Activated CD8-positive, alpha-beta memory T cell treated with anti-CD3 and anti-CD28 coated beads, Interleukin-2, amount 50 U/mL, for 4 hours (primary cell): ENCODE measurements at places on chromosomes 7 and 10.

- DNase-seq = no peak
Observed at GRCh38 chr7:100152937-100153666, 4.4 kb downstream of the LAMTOR4 start.

DNA sequence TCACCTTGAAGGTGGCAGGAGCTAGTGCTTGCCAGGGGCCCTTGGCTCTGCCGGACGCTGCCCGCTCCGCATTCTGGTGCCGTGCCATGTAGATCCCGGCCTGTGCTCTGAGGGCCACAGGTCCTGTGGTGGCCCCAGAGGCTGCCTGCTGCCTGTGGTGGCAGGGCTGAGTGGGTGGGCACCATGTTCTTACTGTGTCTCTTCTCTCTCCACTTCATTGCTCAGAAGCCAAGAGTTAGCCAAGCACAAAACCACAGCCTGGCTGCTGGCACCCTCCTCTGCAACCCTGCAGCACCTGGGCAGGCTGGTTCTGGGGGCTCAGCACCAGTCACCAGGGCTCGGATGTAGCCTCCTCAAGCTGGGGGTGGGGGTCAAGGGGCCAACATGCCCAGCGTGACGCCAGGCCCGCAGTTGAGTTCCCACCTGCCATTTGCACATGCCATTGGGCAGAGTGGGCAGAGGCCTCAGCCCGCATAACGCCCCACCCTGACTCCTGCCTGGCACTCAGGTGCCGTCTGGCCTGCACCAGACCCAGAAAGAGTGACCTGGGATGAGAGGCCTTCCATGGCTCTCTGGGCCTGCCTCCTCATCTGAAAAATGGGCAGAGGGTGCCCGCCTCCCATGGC is 16.3 kb downstream of the ZMIZ1 start:
- DNase-seq = no peak

DNA sequence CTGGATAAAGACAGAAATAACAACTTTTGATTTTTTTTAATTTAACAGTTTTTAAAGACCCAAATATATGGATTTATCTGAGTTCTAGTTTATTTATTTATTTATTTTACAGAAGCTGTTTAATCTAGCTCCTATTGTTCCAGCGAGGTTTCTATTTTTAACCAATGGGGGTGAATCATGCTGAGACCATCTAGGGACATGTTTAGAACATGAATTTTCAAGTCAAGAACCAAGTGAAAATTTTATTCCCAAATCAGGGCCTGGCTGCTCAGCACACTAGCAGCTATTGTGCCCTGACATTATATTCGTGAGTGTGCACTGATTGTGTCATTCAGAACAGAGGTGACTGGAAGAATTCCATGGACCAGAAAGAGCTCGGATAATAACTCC is 24.6 kb upstream of the MPP7 start:
- no peak for DNase-seq

- DNase-seq = no peak
Observed at GRCh38 chr10:4174197-4174596, 389.2 kb upstream of the KLF6 start.

- DNase-seq = no peak
Observed at GRCh38 chr7:49187543-49188268, 263.4 kb downstream of the CDC14C start.

- DNase-seq = no peak
Observed at GRCh38 chr7:42278344-42278743, 41.3 kb upstream of the GLI3 start.

DNA sequence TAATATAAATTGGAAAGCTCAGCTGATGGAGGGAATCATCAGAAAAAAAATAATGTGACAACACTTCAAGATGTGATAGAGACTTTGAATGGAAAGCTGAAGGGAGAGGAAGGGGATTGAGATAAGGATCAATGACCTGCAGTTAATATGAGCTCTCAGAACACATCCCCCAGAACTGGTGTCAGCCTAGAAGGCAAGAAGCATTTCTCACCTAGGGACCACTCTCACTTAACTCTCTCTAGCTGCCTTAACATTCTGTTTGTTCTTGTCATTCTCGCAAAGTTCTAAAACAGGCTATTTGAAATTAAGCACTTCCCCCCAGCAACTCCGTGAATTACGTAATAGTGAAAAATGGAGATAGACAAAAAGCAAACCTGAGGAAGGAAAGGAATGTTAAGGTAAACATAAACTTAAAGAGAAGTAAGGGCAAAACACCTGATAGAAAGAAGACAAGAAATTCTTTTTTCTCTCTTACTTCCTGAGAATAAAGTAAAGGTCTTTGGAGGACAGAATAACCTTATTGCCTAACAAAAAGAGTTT is 1.2 kb upstream of the MPP7 start:
- DNase-seq = no peak

GRCh38 chr10:88138319-88138848 is 275.0 kb downstream of the PTEN start:
- no peak for DNase-seq

DNA sequence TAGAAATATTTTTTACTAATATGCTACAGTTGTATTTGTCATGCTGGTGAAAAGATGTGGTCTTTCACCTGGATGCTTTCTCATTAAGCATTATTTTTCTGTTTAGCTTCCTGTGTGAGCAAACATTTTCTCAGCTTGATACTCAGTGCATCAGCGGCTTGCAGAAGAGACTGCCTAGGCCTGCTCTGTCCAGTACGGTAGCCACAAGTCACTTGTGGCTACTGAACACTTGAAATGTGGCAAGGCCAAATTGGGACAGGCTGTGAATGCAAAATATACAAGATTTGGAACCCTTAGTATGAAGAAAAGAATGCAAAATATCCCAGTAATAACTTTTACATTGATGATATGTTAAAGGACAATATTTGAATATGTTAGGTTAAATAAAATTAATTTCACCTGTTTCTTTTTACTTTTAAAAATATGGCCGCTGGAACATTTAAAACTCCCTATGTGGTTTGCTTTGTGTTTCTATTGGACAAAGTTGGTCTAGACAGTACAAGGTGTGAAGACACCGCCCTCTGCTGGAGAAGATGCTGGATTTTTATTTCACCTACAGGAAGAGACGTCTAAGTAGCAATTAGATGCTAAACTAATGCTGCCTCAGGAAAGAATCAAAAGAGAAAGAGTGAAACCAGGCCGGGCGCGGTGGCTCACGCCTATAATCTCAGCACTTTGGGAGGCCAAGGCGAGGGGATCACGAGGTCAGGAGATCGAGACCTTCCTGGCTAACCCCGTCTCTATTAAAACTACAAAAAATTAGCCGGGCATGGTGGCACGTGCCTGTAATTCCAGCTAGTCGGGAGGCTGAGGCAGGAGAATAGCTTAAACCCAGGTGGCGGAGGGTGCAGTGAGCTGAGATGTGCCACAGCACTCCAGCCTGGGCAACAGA is 5.3 kb downstream of the SRGN start:
- DNase-seq = peak; percentile 78

DNA sequence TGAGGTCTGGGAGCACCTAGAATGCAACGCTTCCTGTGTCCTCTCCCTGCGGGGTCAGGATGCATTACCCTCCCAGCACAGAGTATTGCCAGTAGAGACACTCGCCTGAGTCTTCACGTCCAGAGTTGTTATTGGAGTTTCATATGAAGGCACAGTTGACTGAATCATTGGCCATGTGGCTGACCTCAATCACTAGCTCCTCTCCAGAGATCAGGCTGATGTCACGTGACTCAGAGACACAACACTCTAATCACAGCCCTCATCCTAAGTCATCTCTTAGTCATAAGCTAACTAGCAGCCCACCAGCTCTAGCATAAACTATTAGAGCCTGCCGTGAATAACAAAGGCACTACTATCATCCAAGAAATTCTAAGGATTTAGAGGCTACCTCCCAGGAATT is 107.8 kb downstream of the HECW1 start:
- no peak for DNase-seq

DNA sequence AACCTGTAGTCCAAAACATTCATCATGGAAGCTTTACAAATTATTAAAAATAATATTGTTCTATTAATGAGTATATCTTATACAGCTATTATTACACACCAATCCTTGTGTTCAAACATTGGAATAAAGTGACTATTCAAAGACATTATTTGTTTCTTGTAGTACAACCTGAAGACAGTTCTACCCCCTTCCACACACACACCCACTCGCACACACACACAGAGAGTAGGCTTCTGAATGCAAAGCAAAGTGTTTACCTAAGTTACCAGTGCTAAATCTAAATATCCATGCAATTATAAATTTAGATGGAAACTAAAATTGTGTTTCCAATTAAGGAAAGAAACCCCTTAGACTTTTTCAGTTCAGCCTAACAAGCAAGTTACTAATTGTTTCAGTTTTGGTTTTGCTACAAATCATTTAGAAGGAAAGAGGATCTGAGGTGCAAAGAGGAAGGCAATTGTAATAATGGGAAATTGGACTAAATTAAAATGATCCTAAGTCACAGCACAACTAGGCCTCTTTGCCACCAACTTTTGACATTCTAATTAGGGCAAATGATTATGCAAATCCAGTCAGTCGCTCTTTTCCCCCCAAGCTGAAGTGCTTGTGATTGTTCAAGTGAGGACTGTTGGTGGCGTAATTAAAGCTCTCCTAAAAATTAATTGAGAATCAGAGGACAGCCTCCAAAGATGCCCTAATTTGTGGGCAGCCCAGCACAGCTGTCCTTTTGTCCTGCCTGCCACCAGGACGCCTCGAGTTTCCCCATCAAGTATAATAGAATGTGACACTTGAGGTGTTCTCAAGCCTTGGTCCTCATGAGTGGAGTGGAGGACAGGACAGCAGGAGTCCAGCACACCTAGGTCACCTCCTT is 19.9 kb upstream of the ATOH7 start:
- no peak for DNase-seq

GRCh38 chr10:77686650-77687417 is 49.2 kb upstream of the KCNMA1 start:
- DNase-seq = no peak

GRCh38 chr10:90494183-90494582 is 363.7 kb downstream of the HTR7 start:
- DNase-seq = no peak

- DNase-seq = no peak
Observed at GRCh38 chr7:36048902-36049240, 104.2 kb upstream of the EEPD1 start.

DNA sequence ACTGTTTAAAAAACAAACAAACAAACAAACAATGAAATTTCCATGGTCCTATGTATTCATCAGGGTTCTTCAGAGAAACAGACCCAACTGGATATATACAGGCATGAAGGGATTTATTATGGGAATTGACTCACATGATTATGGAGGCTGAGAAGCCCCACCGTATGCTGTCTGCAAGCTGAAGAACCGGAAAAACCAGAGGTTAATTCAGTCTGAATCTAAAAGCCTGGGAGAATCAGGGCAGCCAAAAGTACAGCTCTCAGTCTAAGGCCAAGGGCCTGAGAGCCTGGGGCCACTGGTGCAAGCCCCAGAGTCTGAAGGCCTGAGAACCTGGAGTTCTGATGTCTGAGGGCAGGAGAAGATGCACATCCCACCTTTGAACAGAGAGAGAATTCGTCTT is 163.5 kb downstream of the MDFIC start:
- DNase-seq = no peak

GRCh38 chr10:112949875-112950507 is at the start of gene TCF7L2:
TSS of gene TCF7L2 (plus strand) at chr10:112950247. CDS start at chr10:112950757, 510 bp downstream.
- peak; percentile 66 for DNase-seq

DNA sequence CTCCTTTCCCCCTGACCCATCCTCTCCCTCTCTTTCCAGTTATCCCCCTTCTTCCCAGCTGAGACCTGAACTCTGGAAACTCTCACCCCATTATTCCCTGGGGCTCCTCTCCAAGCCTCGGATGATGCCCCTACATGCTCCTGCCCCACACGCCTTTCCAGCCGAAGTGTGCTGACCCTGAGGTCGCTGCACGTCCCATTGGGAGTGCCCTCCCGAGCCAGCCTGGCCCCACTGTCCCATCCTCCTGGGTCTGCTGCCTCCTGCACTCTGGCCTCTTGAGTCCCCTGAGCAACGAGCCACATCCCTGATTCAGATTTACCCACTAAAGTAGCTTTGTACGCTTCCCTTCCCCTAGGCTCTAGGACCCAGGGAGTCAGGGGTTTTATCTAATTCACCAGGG is 87.4 kb downstream of the TCERG1L start:
- DNase-seq = no peak

- no peak for DNase-seq
Observed at GRCh38 chr10:103617602-103618385, 124.3 kb downstream of the NEURL1 start.

DNA sequence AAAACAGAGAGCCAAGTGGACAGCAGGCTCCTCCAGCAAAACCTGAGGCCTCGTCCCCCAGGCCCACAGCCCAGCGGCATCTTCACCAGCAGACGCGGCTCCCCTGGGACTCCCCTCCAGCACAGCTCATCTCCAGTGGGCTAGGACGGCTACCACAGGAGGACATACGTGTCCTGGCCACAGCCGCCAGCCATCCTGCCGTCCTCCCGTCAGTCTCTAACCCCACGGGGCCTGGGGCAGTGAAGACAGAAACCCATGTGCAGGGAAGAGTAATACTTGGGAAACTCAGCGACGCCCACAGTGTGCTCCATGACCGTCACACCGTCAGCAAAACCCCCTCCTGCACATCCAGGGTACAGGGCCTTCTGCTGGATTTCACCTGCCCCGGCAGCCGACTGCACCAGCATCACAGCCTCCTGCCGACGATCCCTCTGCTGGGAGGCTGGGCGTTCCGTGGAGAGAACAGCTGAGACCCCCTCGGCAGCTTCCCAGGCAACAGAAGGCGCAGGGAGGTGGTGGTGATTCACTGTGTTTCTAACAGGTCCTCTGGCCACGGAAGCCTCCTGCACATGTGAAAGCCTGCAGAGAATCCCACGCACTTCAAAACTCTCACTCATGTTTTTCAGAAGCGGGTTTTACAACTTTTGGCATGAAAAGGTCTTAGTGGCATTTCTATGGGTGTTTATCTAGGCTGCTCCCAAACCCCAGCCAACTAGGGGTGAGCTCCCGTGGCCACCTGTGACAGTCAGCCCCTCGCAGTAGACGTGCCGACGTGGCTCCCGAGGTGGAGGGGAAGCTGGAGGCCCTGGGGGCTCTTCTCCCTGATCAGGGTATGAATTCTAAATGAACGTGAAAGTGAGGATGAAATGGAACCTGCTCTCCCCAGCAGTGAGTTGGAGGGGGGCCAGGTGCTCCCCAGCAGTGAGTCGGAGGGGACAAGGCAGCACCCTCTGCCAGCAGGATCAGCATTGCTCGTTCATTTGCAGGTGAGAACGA is 513.5 kb downstream of the PTPRN2 start:
- DNase-seq = no peak

DNA sequence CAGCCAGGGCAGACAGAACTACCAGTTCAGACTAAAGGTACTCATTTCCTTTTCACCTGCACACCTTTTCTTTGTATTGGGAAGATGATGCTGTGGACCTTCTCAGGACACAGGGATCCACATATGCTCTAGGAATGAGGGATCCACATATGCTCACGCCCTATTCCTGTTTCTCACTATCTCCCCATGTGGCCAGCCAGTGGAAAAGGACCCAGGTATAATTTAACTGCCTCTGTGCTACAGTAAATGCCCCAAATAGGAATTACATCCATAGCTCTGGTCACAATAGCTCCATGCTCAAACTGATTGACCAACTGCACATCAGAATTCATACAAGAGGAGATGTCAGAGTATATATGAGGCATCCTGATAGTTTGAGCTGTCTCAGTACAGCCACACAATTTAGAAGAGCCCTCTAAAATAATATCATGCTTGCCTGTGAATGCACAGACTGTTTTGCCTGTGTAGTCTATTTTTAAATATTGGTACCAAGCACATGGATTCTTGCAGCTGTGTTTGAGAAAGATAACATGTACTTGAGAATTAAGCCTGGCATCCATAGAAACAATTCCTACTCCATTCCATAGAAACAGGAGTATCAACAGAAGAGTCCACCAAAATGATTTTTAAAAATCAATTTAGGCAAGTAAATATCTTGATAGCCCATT is 43.7 kb downstream of the CTTNBP2 start:
- DNase-seq = no peak

- no peak for DNase-seq
Observed at GRCh38 chr7:149329766-149330334, 67.9 kb downstream of the ZNF783 start.

GRCh38 chr10:124953421-124953820 is 11.5 kb downstream of the ZRANB1 start:
- DNase-seq = no peak
